ENCODE measurements at places on chromosomes 11 and 22.

- no peak for DNase-seq
Observed at GRCh38 chr11:73869332-73869949, 7.2 kb downstream of the COA4 start.

DNA sequence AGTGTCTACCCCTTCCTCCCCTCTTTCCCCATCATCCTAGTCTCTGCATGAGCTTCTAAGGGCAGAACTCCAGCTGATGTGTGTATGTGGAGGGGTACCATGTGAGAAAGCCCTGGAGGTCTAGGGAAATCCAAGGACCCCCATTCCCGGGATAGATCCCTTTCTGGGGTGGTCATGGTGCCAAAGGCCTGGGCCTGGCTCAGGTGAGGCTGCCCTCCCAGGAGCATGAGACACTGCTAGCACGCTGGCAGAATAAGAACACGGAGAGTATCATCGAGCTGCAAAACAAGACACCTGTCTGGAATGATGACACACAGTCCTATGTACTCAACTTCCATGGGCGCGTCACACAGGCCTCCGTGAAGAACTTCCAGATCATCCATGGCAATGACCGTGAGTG is 19.6 kb downstream of the TUB start:
- no peak for DNase-seq

DNA sequence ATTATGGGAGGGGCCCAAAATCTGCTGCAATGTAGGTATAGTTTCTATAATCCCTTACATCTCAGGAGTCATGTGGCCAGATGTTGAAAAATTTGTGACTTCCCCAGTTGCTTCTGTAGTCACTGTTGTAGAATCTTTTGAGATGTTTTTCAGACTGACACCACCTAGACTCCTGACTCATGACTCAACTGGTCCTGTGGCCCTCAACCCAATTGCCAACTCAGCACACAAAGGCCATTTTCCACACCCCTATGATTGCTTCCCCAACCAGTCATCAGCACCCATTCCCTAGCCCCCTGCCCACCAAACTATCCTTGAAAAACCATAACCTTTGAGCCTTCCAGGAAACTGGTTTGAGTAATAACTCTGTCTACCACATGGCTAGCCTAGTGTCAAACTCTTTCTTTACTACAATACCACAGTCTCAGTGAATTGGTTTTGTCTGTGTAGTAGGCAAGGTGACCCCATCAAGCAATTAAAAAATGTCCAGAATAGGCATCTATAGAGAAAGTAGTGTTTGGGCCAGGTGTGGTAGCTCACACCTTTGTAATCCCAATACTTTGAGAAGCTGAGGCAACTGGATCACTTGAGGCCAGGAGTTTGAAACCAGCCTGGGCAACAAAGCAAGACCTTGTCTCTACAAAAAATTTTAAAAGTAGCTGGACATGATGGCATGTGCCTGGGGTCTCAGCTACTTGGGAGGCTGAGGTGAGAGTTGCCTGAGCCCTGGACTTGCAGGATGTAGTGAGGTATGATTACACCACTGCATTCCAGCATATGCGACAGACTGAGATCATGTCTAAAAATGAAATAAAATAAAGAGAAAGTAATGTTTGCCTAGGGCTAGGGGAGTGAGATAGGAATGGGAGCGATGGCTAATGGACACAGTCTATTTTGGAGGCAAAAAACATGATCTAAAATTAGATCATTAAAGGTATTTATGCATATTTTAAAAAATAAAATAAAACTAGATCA is 24.1 kb upstream of the FEZ1 start:
- no peak for DNase-seq

- DNase-seq = peak; percentile 99
Observed at GRCh38 chr22:40636380-40637182, at the start of gene MRTFA. MRTFA (minus strand) TSS chr22:40636719.

GRCh38 chr11:68302256-68302655 is 10.1 kb upstream of the LRP5 start:
- no peak for DNase-seq

DNA sequence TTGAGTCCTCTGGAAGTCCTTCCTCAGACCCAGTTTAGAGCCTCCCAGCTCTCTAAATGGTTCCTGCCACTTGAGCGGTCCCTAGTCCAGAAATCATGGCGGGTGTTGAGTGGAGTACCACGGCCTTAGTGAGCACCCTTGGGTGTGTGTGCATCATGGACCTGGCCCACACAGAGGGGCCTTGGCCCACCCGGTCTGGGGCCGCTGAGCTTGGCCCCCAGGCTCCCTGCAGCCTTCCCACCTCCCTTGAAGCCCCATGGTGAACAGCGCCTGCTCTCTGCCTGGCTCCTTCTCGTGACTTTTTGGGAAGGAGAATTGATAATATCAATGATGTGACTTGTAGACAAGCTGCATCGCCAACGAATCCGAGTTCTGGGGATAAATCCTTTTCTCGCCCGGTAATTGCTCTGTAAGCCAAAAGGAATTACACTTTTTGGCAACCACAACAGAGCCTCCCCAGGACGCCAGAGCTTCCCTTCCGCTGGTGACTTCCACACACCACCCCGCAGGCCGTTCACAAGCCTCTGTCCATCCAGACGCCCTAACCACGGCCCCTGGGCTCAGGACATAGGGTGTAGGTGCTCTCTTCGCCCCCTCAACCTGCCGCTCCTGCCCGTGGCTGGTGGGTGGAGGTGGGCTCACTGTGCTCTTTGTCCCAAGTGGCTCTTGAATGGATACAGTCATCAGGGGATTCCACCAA is 93.8 kb downstream of the NECTIN1 start:
- DNase-seq = no peak

Measured in MV-4-11 (cell line).